ENCODE measurements at places on chromosomes 5 and 9. TPM values are rescaled to one million over a fixed set of nuclear protein-coding genes. Genes with fewer than 3 reads are reported as not detected.

Gene ZNF483
- 1.5 TPM for total RNA-seq

Gene ACOT12
- total RNA-seq, result 2.0 TPM

- peaks cover 29% of the 10 kb centered on the region for H3K27me3 ChIP-seq
- no peak overlapping the region for H3K4me3 ChIP-seq
- DNase-seq, result no peak
- H3K27ac ChIP-seq, result no peak overlapping the region
- H3K36me3 ChIP-seq, result no peaks in the 10 kb centered on the region
Observed at GRCh38 chr5:77213601-77214000, 3.1 kb downstream of the PDE8B start.

- H3K27ac ChIP-seq, result peak overlapping the region; percentile 23
- DNase-seq, result peak; percentile 30
- H3K36me3 ChIP-seq, result no peaks in the 10 kb centered on the region
- peaks cover 35% of the 10 kb centered on the region for H3K4me1 ChIP-seq
- no peaks in the 10 kb centered on the region for H3K27me3 ChIP-seq
- no peak overlapping the region for H3K4me3 ChIP-seq
Observed at GRCh38 chr9:698276-698675, 143.2 kb upstream of the DMRT1 start.

GRCh38 chr9:121650217-121651007 lies 1.0 kb upstream of the DAB2IP start:
- peaks cover 37% of the 10 kb centered on the region for H3K27me3 ChIP-seq
- H3K27ac ChIP-seq, result no peak overlapping the region
- peaks cover 6% of the 10 kb centered on the region for H3K4me1 ChIP-seq

Data from fibroblast of lung (primary cell).